CD4-positive, CD25-positive, alpha-beta regulatory T cell (primary cell): ENCODE measurements at places on chromosomes 12 and 14.
A peak's percentile ranks its signal among the peaks of the same experiment; 100 is the strongest.

DNA sequence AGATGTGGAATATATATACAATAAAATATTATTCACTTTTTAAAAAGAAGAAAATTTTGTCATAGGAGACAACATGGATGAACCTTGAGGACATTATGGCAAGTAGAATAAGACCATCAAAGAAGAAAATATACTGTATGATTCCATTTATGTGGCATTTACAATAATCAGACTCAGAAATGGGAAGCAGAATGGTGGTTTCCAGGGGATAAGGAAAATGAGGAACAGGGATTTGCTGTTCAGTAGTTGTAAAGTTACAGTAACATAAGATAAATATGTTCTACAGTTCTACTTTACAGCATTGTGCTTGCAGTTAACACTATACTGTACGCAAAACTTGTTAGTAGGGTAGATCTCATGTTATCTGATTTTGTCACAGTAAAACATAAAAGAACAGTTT lies 1271.0 kb downstream of the LRFN5 start:
- no peak for DNase-seq

DNA sequence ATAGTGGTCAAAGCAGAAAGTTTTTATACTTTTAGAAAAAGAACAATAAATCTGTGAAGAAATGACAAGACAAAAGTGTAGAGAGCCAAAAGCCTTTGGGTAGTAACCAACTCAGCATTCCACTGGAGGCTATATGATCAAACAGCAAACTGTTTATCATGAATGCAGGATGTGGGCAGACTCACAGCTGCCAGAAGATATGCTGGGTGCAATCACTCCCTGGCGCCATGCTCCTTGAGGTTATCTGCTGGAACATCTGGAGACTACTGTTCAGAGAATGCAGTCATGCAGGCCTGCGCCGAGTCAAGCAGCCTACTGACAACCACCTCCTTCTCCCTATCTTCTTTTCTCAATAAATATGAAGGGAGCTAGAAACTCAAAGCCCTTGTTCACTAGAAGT lies 49.0 kb upstream of the SLC8A3 start:
- DNase-seq: no peak

- no peak for DNase-seq
Measured at GRCh38 chr12:31620311-31620710, 29.4 kb upstream of the DENND5B start.

GRCh38 chr12:105166736-105167135 lies 59.2 kb downstream of the WASHC4 start:
- no peak for DNase-seq

GRCh38 chr12:123059500-123059899 lies 79.0 kb downstream of the ARL6IP4 start:
- DNase-seq: no peak

DNA sequence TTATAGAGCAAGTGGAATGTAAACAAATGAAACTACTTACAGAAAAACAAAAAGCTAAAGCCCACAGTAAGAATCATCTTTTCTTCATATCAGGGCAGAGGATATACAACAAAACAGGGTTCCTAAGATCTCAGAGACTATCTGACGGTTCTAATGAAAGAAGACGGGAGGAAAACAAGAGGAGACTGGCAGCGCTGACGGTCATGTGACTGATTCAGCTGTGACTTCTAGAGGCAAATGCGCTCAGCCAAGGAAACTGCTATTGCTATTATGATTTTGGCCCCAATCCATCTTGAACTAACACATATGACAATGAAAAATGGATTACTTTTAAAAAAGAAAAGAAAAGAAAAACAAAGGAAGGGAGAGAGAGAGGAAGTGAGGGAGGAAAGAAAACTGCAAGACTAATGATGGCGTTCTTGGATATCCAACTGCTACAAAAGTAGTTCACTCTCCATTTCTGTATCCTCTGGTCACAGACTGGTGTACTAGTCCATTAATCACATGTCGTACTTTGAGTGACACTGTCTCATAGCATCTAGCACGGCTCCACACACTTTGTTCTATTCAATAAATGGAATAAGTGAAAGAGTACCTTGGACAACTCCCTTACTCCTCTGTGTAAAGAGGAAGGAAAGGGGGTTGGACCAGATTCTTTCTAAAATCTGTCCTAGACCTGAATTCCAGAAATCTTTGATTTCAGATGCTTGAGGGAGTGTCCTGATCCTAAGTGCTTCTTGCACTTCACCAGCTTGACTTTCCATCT lies 119.3 kb downstream of the DAD1 start:
- DNase-seq: no peak

- peak; percentile 7 for DNase-seq
Measured at GRCh38 chr14:102363182-102363943, 622 bp downstream of the TECPR2 start.

DNA sequence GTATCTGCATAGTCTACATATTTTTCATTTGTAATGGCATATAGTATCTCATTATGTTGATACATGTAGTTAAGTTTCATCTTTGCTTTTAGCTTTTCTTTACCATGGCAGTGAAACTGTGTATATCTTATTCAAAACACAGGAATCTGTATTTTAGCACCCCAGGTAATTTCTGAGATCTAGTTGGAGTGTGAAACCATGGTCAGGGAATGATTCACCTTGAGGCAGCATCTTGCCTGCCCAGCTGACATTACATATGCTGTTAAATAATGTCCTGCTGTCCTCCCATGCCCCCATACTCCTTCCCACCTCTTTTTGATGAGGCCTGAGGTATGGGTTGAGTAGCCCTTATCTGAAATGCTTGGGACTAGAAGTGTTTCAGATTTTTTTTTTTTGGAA lies 125.4 kb upstream of the ATF1 start:
- no peak for DNase-seq

- DNase-seq: no peak
Measured at GRCh38 chr14:41418851-41419250, 187.8 kb upstream of the LRFN5 start.

- no peak for DNase-seq
Measured at GRCh38 chr12:129185855-129186254, 332.6 kb downstream of the GLT1D1 start.

- DNase-seq: no peak
Measured at GRCh38 chr14:101174522-101174838, 271.0 kb upstream of the RTL1 start.

GRCh38 chr12:20368114-20368650 lies at the start of gene PDE3A:
Gene PDE3A, plus strand, starts transcription at chr12:20368537. Its CDS starts 748 bp downstream, at chr12:20369285.
- no peak for DNase-seq

DNA sequence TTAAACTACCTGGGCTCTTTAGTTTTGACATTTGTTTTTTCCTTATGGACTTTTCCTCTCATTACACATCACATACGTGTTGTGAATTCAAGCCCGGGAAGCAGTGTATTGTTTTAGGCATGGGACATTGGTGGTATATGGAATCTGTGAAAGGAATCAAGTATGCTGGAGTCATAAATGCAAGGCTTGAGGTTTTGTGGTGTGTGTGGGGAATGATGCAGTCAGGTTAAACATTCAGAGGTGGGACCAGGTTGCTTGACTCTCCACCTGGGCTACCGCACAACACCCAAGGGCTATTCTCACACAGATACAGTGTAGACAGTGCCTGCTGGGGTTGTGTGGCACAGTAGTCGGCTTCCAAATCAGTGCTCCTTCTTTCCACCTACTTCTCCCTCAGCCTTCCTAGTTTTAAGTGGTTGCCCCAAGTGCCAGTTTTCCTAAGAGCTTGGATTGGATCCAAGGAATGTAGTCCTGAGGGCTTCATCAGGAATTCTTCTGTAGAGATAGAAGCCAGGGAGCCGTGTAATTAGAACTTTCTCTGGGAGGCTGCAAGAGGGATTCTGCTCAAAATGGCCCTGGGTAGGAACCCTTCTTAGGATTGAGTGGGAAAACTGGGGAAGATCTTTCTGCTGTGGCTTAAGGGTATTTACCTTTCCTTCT lies 243.7 kb downstream of the C12orf75 start:
- DNase-seq: no peak

DNA sequence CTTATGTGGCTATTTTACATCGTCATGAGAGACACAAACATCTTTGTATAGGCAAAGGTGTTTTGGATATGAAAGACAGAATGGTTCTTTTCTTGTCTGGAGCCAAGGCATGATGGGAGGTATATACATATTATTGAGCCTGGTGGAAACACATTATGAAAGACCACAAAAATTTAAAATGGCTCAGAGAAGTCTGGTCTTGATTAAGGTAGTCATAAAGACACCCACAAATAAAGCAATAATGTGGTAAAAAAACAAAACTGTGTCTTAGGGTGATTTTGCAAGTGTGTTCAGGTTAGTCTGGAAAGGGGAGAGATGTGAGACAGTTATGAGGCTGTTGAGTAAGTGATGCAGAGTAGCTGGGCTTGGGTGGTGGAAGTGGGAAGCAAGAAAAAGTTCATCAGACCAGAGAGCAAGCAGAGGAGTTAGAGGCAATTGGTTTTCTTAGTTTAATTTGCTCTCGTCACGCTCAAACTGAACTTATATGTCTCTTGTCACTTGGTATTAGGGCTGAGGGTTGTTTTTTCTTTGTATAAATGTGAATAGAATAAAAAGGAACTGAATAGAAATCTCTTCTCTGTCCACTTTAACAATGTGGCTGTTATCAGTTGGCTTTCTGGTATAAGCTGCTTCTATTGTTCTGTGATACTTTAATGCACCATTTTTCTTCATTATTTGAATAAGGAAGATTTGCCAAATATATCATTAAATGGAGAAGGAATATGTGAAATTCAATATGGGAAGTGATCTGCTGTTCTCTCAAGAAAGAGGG lies 115.0 kb downstream of the AKAP6 start:
- no peak for DNase-seq

- no peak for DNase-seq
Measured at GRCh38 chr14:41000350-41000749, 606.3 kb upstream of the LRFN5 start.

- no peak for DNase-seq
Measured at GRCh38 chr12:6206327-6206726, 6.1 kb downstream of the CD9 start.

DNA sequence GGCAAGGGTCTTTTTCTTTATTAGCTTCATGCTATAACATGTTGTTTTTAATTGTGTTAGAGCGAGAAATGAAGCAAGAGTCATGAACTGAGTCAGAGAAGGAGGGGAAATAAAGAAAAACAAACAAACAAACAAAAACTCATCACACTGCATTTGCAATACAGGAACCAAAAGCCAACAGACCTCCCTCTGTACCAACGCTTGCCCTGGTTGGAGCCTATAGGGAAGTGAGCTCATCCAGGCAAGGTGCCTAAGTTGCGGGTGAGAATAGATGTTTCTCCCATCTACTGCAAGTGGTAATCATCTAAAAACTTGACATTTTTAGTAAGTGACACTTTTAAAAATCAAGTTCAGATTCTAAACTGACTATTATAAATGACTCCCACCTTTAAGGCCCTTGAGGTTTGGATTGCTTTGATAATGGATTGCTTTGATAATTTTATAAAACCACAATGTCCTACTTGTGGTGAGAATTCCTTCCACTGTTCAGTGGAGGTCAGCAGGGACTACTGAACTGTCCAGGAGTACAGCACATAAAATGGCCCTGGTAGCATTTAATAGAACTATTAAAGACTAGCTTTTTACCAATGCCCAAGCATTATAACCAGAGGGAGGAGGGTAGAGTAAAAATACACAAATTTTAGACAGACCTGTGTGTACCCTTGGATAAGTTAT lies 31.3 kb downstream of the SLC38A1 start:
- no peak for DNase-seq

- DNase-seq: no peak
Measured at GRCh38 chr12:22657538-22657937, 32.6 kb downstream of the ETNK1 start.

DNA sequence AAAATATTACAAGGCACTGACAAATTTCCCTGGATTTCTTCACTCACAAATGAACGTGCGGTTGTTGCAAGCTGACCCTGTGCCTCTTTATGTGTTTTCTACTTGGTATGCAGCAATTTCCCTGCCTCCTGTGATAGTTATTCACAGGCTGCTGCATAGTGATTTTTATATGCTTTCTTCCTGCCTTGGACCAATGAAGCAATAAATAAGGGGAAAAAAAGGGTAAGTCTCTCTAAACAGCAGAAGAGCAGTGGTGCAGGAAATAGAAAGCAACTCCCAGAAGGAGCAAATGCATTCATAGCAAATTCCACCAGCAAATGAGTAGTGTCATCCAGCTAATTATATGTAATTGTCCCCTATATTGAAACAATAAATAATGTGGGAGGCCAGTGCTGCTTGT lies 737.9 kb downstream of the GALC start:
- DNase-seq: no peak

- no peak for DNase-seq
Measured at GRCh38 chr12:13178568-13179210, 17.8 kb upstream of the EMP1 start.

DNA sequence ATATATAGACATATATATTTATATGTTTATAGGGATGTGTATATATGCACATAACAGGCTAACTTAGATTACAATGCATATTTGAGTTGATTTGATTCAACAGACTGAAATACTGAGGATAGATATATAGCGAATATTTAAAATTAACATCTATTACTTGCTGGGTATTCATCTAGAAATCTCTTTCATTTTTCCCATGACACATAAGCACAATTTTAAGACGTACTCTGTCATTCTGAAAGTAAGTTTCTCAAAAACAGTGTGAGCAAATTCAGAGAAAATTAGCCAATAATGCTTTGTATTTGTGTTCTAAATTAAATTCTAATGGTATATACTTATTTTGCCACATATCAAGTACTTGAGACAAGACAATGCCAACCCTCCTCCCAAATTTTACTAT lies 907.5 kb upstream of the MDGA2 start:
- no peak for DNase-seq

DNA sequence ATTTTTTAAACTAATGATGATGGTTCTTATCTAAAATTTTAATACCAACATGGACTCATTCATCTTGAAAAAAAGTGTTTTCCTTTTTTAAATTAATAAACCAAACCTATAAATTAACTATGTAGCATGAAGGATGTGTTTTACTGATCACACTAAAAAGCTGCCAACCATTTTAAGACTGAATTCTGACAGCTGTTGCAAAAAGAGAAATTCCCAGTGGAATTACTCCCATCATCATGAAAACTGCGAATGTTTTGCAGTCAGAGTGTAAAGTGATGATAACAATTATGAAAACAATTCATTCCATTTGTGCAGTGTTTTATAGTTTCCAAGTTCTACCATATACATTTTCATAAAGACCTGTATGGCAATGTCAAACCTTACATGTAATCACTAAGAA lies 232.8 kb downstream of the SLC2A13 start:
- DNase-seq: no peak

DNA sequence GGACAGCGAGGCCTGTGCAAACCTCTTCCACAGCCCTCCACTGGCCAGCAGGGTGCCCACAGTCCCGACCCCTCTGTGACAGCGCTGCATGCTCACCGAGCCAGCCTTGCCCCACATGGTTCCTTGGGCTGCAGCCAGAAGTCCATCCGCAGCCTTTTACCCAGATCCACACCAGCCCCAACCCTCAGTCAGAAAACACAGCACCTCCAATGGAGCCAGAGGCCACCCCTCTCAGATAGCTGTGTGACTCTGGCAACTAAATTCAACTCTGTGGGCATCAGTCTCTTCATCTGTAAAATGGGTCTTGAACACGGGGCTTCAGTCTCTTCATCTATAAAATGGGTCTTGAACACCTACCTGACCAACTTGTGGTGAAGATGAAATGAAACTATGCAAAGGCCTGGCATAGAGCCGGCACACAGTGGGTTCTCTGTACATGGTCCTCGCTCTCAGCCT lies 38.0 kb downstream of the NFKBIA start:
- DNase-seq: no peak

GRCh38 chr14:91313852-91314251 lies 69.3 kb upstream of the GPR68 start:
- DNase-seq: no peak

GRCh38 chr14:52014601-52015267 lies 25.4 kb downstream of the RTRAF start:
- no peak for DNase-seq
